Activated naive CD8-positive, alpha-beta T cell treated with anti-CD3 and anti-CD28 coated beads for 36 hours (primary cell): ENCODE measurements at places on chromosomes 7 and 10.

DNA sequence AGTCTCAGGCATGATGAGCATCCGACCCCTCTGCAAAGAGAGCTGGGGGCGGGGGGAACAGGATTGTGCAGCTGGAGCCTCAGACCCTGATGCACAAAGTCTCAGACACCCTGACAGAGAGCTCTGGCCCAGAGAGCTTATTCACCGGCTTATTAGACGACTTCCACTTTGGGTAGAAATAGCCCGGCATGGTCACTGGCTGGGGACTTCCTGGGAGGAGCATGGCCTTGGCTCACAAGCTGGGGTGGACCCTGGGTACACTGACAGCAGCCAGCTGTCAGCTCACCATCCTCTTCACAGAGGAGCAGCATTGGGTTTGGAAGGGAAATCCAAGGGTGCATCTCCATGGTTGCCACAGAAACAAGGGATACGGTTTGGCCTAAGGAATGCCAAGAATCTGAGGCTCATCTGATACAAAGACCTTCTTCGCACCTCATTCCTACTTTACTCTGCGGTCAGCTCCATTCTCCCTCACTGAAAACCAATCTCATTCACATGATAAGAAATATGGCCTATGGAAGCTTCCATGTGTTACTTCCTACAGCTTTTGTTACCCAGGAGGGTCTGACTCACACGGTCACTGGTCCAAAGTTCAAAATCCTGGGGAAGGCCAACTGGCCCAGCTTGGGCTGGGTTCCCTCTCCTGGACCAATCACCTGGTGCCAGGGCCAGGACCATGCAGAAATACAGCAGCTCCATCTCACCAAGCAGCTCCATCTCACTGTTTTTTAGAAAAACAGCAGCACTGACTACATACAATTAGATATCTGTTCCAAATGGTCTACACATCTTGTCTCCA, 25.1 kb downstream of the ZNF467 start:
- DNase-seq: no peak

- no peak for DNase-seq
Observed at GRCh38 chr10:116241642-116242410, 31.2 kb downstream of the GFRA1 start.

DNA sequence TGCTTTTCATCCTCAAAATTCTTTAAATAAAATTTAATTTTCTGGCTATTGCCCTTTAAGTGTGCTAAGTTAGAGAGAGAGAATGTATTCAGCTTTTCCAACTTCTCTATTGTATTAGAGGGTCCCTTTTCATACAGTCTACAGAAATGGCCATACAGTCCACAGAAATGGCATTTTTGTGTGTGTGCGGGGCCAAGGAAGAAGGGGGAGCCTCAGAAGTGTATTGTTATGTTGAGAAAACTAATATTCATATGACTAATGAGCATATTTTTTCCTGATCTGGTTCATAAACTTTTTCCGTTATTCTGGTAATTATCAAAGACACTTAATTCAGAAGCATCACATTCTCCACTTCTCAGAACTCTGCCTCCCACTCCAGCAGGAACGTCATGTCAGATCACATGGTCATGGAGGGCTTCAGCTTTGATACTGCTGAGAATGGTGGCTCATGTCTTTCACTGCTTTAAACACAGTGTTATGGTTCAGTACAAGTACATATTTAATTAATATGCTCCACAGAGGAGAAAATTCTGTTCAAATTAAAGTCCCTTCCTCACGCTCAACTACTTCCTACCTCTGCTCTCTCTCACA, 37.1 kb downstream of the ELMO1 start:
- DNase-seq: peak; percentile 57

DNA sequence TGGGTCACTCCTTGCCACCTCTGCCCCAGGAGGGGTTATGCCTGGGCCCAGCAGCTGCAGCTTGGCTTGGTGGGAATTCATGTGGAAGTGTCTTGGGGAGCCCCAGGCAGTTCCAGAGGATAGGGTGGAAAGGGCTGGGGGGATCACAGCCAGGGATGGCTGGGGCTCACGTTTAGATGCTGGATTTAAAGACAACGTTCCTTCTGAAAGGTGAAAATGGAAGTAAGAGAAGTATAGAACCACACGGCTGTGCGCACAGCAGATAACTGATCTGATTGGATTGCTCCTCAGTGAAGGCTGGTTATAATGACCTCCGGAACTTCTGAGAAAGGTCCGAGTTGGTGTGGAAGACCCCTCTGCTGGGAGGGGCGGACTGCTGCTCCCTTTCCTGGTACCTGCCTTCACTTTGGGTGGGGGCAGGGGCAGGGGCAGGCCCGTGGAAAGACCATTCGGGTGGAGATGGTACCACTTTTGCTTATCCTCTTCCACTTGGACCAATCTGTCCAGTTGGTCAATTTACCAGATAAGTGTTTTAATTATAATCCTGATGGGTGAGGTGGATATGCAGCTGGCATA, 7.9 kb upstream of the MYL7 start:
- no peak for DNase-seq

DNA sequence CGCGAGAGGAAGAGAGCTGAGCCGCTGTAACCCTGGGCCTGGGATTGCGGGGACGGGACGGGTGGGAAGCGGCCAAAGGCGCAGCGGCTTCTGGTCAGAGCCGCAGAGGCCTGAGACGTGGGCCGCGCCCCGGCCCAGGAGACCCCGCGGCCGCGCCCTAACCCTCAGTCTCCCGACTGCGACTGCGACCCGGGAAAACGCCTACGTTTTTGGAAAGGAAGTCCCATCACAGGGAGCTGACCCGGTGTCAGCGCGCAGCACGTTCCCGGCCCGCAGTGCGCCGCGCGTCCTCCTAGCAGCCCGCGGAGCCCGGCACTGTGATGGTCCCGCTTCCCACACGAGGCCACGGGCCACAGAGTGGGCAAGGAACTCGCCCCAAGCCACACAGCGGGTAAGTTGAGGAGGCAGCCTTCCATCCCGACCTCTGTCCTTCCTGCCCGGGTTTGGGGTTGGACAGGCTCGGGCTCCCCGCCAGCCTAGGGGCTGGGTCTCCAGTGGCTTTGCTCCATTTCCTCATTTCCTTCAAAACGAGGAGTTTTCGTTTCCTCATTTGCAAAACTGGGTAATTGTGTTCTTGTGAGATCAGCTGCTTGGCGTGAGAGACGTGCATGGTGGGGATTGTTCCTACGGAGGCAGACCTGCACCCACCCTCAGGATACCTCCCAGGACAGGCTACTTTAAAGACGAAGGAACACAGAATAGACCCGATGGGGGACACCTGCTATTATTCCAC, 1.2 kb downstream of the GPNMB start:
- no peak for DNase-seq

DNA sequence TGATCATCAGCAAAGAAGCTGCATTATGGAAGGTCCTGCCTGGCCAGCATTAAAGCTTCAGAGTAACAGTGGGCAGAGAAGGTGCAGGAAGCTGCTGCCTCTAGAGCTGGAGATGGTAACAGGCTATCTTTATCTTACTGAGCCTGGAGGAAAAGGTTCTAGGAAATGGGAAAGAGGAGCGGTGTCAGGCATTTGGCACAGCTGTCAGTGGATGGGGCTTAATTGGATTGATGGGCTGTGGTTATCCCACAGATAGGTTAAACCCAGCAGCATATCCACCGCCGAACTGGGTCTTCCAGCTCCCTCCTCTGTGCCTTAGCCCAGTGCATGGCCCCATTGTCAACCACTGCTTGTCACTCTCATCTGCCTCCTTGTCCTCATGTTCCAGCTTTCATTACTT, 127.6 kb downstream of the CCNY start:
- no peak for DNase-seq
